ENCODE measurements at places on chromosomes 6 and 20. TPM values are rescaled to one million over a fixed set of nuclear protein-coding genes. Genes with fewer than 3 reads are reported as not detected.

KIAA1755 gene
- 5.0 TPM for total RNA-seq

DNA sequence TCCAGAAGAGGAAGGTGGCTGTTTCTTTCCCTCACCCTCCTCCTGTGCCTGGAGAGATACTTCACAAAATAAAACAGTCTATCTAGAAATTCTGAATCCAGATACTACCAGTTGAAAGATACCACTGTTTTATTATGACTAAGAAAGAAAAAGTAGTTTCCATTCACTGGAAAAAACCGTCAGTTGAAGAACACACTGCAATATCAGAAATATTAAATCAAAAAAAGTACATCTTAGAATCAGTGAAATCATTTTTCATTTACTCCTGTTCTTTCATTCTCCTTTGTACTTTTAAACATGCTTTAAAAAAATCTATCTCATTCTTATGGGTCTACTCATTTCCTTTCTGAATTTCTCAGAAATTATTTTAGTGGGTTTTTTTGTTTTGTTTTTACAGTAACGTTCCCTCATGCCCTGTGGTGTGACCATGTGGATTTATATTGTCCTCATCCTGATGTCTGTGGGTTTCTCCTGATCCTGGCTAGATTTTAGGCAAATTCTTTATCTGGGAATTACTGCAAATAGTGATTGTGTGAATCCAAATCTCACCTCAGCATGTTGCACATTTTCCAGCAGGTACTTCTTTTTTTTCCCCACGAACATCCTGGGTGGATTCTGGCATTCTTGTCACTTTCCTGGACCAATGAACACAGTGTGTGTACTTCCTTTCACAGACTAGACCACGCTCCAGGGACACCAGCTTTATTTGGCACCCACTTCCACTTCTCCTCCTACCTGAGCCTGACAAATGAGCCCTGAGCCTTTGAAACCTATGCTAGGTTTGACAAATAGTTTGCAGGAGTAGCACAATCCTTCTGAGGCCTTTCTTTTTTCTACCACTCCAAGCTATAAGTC, 114.0 kb upstream of the LAMP5 start:
- no peak for DNase-seq

DNA sequence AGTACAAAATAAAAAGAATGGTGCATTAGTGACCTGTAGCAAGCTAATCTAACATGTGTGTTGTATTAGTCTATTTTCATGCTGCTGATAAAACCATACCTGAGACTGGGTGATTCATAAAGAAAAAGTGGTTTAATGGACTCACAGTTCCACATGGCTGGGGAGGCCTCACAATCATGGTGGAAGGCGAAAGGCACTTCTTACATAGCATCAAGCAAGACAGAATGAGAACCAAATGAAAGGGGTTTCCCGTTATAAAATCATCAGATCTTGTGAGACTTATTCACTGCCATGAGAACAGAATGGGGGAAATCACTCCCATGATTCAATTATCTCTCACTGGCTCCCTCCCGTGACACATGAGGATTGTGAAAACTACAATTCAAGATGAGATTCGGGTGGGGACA, 45.4 kb upstream of the AIG1 start:
- no peak for DNase-seq

DNA sequence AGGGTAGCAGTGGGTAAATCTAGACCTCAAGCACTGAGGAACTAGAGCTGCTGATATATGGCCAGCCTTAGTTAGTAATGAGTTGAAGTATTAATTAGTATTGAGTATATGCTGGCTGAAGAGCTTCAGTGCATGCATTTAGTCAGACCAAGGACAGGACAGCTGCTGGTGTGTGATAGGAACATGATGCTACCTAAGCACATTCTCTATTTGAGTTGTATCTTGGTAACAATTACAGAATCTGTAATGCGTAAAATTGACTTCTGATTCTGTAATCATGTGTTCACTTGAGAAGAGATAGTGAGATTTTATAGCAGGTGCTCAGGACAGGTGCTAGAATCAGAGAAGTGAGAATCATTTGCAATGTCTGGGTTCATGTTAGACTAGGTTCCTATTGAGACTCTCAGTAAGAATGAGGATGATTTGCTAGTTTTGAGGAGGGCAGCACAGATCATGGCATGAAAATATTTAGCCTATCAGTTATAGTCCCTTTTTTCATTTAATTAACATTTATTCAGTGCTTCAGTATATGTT, 369.4 kb upstream of the HS3ST5 start:
- DNase-seq, result no peak

EPPIN gene
- not detected for total RNA-seq

GRCh38 chr20:41222703-41223102, 85.4 kb downstream of the PLCG1 start:
- DNase-seq, result no peak

LY6G5B gene
- total RNA-seq, result 1.8 TPM
